ENCODE measurements at places on chromosomes 2 and 18.

GRCh38 chr2:61193670-61194561, 31.9 kb downstream of the C2orf74 start:
- DNase-seq, result no peak

DNA sequence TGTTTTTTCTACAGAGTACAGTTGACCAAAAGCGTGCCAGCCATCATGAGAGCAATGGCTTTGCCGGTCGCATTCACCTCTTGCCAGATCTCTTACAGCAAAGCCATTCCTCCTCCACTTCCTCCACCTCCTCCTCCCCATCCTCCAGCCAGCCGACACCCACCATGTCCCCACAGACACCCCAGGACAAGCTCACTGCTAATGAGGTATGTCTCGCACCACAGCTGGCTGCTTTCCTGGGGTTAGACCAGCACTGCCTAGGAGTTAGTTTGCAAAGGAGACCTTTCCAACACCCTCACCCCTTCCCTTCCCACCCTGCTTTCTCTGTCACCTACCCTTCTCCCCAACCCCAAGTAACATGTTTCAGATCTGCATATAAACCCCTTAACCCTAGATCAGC, 120.3 kb upstream of the IL1R2 start:
- no peak for DNase-seq

GRCh38 chr18:38941711-38942561, 1376.3 kb upstream of the CELF4 start:
- DNase-seq, result no peak

- no peak for DNase-seq
Measured at GRCh38 chr2:211930331-211930730, 608.3 kb downstream of the ERBB4 start.

DNA sequence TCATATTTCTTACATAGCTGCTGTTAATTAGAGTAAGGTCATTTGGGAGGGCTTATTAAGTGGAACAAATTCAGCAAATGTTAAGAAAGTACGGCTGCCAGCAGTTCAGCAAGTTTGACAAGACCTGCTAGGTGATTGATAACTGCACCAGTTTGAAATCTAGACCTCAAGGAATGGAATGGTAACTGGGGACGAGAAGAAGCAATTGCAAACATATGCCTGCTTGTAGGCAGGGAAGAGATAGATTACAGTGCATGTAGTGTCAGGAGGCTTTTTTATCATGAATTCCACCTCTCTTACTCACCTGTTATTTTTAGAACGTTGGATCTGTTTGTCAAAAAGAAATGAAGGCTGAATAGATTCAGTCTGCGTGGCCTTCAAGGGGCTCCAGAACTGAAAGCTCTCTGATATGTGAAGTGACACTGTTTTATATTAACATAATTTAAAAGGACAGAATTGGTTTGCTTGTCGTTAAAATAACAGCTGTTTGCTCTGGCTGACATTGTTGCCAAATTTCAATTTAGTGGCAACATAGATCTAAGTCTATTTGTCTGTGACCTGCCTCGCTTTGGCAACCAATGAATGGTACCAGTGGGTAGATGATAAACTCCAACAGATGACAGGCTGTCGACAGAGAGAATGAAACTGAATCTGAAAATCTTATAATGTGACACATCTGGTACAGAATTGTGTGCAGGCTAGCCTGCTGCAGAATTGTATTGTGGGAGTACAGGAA, 199.3 kb downstream of the ZNF407 start:
- no peak for DNase-seq

GRCh38 chr2:39179974-39180960, 59.4 kb upstream of the SOS1 start:
- no peak for DNase-seq

DNA sequence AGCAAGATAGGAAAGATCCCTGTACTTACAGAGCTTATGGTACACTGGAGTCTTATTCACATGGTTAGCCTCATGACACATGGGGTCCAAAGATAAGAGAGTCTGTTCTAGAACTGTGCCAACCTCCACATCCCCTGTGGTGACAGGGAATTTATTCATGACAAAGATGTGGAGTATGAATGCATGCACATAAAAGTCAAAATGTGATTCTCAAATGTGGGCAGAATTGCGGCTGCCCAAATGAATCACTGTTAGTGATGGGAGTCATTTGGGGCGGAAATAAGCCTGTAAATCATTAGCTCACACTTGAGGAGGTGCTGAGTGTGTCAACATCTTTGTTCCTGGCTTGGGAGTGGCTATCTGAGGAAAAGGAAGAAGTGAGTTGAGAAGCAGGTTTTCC, 560.6 kb downstream of the SLC4A3 start:
- no peak for DNase-seq

DNA sequence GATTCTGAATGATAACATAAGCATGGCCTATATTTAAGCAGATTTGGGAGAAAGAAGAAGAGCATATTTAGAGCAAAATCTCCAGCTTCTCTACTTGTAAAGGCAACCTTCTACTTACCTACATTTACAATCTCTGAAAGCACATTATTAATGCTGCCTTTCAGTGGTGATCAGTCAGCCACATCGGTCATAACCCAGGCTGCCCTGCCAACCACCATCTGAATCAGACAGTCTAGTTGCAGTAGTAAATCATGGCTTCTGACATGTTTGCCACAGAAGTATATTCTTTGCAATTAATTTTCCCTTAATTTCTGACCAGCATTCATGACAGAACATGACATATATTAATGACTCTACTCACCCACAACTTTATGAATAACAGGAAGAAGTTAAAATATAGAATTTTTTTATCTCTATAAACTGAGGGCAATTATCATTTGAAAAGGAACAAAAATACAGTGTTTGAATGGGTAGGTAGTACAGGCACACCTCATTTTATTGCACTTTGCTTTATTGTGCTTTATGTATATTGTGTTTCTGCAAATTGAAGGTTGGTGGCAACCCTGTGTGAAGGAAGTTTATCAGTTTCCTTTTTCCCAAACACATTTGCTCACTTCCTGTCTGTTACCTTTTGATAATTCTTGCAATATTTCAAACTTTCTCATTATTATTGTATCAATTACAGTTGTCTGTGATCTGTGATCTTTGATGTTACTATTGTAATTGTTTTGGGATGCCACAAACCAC, 531.6 kb upstream of the CHAC2 start:
- DNase-seq, result no peak

DNA sequence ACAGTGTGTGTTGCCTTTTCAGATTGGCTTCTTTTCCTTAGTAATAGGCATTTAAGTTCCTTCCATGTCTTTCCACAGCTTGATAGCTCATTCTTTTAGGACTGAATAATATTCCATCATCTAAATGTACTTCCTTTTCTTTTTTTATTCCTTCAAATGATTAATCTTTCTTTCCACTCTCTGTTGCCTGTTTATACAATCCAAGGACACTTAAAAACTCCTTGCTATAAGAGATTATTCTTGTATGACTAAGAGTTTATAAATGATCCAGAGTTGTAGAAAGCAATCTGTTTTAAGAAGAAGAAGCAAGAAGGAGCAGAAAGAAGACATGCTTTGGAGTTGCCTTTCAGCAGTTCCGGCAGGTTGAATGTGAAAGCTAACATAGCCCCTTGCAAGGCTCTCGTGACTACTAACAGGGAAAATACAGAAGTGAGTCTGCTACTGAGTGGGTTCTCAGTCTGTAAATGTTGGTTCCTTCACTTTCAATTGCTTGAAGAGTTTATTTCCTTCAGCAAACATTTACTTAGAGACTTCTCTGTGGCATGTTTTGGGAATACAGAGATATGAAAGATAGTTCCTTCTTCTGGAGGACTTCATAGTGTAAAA, 123.0 kb downstream of the PMAIP1 start:
- no peak for DNase-seq

DNA sequence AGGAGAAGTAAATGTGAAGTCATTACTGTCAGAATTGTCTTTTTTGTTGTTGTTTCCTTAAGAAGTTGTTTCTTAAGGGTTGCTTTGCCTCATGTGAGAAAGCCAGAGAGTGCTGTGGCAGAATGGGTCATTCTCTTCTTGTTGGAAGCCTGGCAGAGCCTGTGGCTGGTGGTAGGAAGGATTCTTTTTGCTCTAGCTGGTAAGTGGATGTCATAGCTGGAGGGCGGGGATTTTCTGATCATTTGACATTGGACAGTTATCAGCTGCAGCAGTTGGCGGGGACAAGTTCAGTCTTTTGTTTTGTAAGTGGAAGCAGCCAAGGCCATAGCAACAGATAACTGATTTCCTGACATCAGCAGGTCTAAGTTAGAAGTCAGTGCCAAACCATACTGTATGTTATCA, 5.5 kb upstream of the RMDN2 start:
- no peak for DNase-seq

GRCh38 chr2:222024932-222025880, 273.6 kb downstream of the PAX3 start:
- no peak for DNase-seq

- DNase-seq, result no peak
Measured at GRCh38 chr2:223042284-223042683, 9.7 kb upstream of the KCNE4 start.

DNA sequence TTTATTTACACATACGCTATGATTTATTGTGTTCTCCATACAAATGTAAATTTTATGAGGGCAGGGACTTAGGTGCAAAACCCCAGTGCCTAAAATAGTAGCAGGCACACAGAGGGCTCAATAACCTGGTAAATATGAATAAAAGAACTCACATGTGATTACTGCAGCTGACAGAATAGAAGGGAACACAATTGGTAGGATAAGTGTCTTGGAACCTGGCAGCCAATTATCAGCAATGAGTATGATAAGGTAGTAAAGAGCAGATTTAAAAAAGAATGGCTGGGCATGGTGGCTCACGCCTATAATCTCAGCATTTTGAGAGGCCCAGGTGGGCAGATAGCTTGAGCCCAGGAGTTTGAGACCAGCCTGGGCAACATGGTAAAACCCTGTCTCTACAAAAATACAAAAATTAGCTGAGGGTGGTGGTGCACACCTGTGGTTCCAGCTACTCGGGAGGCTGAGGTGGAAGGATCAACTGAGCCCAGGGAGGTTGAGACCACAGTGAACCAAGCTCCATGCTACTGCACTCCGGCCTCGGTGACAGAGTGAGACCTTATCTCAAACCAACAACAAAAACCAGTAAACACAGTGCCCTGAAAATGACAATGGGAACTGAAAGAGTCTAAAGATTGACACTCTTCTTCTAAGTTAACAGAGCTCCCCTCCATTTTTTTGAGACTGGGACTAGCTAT, 9.9 kb downstream of the SNRPG start:
- no peak for DNase-seq

DNA sequence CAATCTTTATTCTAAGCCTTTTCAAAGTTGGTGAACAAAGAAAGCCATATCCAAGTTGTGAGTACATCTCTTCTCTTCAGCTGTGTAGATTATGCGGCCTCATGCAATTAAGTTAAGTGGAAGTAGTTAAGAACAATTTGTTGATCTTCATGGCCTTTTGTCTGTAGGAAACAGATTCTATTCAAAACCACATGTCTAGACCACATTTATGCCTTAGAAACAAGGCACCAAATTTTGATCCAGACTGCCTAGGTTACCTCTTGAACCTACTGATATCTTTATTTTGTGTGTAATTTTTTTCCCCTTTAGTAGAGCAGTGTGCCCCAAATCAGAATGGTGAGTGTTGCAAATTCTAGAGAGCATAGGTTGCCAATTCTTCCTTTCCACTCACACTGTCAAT, 101.6 kb upstream of the CERS6 start:
- no peak for DNase-seq

DNA sequence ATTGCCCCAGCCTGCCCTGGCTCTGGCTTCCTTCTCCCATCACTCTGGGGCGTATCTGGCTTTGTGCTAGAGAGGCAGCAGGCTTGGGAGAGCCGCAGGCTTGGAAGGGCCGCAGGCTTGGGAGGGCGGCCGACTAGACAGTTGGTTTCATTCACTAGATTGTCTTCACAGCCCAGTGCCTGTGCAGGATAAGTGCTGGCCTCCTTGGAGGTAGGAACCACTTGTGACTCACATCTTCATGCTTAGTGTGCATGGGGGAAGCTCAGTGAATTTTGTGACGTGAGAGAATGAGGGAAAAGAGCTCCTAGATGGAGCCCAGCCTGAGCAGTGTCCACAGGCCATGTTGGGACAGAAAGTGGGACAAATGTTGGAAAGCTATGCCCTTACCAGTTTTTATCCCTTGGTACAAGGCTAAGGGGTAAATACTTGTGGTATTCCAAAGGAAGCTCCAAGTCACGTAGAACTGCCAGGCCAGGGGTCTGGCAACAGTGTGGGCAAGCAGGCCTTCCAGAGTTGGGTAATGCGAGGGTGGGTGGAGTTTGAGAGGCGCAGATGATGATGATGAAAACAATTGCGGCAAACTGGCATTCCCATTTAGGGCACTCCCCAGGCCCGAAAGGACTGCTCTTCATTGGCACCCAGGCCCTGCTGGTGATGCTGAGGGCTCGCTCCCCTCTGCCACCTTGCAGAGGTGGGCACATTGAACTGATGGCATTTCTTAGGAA, 100.1 kb downstream of the DDX1 start:
- DNase-seq, result no peak

GRCh38 chr2:118095610-118096009, 7.3 kb downstream of the INSIG2 start:
- no peak for DNase-seq

- DNase-seq, result no peak
Measured at GRCh38 chr2:46813680-46814079, 101.9 kb downstream of the MCFD2 start.

- no peak for DNase-seq
Measured at GRCh38 chr2:149387411-149387810, 57.0 kb downstream of the LYPD6 start.

GRCh38 chr18:47929681-47930198, 719 bp downstream of the SMAD2 start:
- peak; percentile 79 for DNase-seq

DNA sequence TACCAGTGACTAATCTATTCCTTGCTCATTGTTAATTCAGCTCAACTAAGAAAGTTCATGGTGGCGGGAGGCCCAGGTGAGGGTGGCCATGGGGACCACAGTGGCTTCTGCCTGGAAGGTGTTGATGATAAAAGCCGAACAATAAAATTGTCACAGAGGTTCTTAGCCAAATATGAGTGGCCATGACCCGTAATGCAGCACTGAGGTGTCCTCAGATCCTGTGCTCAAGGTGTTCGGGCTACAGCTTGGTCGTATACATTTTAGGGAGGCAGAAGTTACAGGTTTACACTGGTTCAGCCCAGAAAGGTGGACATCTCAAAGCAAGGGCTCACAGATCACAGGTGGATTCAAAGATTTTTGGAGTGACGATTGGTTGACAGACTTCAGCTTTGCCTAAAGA, 98.5 kb upstream of the SNTG2 start:
- DNase-seq, result no peak

- no peak for DNase-seq
Measured at GRCh38 chr2:241137276-241138190, 11.7 kb downstream of the PASK start.

Data from CD14-positive monocyte (primary cell).